ENCODE measurements at places on chromosomes 12 and 14.

DNA sequence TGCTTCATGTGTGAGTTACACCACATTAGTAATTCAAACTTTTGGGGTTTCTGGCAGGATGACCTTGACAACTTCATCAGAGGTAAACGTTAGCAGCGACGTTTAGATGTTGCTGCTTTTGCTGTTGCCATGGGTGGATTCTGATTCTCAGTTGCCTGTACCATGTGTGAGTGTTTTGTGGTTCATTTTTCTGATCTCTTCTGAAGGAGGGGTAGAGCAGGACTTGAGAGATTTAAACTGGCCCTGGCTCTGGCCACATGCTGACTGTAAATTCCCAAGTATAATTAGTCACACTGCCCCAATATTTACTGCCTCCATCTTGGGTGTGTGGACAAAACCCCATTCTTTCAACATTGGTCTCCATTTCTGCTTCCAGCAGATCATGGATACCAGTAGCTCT lies 110.4 kb downstream of the ETV6 start:
- DNase-seq, result peak; percentile 17

DNA sequence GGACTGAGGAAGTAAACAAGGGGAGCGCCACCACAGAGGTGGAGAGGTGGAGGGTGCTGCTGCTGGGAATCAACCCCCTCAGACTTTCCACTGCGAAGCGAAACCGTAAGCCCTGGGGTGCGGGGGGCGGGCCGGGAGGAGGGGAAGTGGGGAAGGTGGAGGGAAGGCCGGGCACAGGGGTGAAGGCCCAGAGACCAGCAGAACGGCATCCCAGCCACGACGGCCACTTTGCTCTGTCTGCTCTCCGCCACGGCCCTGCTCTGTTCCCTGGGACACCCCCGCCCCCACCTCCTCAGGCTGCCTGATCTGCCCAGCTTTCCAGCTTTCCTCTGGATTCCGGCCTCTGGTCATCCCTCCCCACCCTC lies at the start of gene LAG3:
LAG3 (plus strand) TSS at position 190 of the 365 bp plus-strand sequence. CDS start 333 bp downstream, outside the sequence.
- DNase-seq, result no peak

DNA sequence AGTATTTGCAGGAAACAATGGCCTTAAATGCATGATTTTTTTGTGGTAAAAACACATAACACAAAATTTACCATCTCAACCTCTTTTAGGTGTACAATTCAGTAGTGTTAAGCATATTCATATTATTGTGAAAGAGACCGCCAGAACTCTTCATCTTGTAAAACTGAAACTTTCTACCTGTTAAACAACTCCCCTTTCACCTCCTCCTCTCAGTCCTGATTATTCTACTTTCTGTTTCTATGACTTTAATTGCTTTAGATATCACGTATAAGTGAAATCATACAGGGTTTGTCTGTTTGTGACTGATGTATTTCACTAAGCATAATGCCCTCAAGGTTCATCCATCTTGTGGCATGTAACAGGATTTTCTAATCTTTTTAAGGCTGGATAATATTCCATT lies 353.4 kb downstream of the ADAMTS20 start:
- no peak for DNase-seq

DNA sequence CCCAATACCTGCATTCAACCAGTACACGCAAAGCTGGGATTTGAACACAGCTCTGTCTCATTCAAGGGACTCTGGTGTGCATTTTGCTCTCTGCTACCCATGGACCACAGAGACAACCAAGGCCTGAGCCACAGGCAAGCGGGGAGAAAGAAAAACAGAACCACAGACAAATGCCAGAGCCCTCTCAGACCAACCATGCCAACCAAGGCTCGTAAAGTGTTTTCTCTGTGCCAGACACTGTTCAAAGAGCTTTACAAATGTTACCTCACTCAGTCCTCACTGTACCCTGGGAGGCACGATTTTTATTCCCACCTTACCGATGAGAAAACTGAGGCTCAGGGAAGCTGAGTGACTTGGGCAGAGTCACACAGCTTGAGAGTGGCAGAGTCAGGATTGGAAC lies 32.4 kb upstream of the EML1 start:
- no peak for DNase-seq

DNA sequence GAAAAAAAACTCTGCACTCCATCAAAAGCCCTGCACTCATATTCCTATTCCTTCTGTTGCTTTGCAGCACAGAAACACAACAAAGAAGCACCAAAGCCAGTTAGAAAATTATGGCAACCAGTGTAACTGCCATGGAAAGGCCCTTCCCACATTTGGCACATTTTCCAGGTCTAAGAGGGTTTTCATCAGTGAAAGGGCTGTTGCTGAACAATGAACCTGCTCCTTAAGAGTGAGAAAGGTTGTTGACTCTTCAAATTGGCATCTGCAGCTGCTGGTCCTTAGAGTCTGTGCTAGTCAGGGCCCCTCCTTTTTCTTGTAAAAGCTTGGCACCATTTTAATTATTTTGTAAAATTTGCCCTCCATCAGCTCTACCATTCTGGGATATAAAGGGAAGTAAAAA lies 378.7 kb upstream of the KITLG start:
- no peak for DNase-seq

- DNase-seq, result no peak
These were observed 44.8 kb upstream of the TBX5 start for GRCh38 chr12:114450515-114451300.

GRCh38 chr12:19220205-19220604 lies 90.7 kb downstream of the PLEKHA5 start:
- DNase-seq, result peak; percentile 88

DNA sequence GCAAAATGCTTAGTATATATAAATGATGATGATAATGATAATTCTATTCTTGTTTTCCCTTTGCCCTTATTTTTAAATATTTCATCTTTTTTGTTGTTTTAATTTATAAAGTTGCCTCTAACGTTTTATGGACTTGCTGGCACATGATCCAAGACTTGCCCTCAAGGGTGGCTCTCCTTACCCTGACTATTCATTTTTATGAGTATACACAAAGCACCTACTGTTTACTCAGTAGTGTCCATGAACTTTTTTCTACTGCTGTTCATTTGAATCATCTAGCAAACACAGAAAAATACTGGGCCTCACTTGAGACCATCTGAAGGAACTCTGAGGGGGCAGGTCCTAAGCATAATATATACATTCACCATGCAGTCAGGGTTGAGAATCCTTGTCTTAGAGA lies 276.2 kb downstream of the AACS start:
- no peak for DNase-seq

GRCh38 chr14:35818346-35819115 lies 7.6 kb upstream of the BRMS1L start:
- DNase-seq, result peak; percentile 52

DNA sequence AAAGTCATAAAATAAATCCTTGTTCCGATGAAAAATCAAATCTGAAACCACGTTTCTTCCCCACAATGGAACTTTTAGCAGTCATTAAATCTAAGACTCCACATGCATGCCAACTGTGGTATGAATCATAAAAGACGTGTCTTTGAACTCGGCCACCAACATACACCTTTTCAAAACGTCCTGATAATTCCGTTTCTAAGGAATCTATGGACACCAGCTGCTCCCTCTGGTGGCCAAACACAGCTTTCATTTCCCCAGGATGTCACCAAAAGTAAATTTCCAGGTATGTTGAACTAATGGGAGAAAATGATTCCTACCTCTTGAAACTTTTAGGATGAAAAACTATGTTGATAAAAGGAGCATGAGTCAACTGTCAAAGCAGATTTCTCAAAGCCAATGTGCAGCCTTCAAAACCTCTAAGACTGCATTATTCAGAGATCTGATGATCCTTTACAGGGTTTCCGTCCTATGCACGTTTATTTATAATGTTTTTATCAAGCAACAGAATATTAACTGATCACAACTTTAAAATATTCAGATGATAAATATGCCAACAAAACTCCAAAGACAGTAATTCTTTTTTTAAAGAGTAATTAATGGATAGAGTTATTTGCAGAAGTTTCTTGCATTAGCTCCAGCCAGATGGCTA lies 96.2 kb downstream of the CIT start:
- peak; percentile 52 for DNase-seq

- DNase-seq, result no peak
These were observed 1.5 kb upstream of the NOXRED1 start for GRCh38 chr14:77424862-77425261.

DNA sequence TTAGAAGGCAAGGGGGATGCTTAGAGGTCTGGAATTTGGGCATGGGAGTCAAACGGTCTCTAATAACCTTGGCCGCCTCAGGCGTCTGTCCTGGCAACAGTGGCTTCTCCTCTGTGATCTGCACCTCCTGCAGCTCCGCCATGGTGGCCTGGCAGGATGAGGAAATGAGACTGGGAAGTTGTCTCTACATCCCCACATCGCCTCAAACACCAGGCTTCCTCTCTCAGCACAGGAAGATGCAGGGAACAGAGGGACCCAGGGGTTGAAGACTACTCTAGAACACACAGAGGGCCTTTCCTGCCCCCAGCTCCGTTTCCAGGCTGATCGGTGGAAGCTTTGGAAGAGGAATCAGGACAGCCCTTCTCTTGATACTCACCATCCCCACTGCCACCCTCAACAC lies 1.7 kb downstream of the NDRG2 start:
- DNase-seq, result no peak

GRCh38 chr12:131896811-131897270 lies 2.4 kb downstream of the ULK1 start:
- DNase-seq, result no peak

GRCh38 chr12:12282761-12283425 lies 16.0 kb upstream of the LRP6 start:
- DNase-seq, result peak; percentile 84

GRCh38 chr14:98900798-98901197 lies 371.2 kb downstream of the BCL11B start:
- no peak for DNase-seq

- no peak for DNase-seq
These were observed 41.3 kb upstream of the SYCP3 start for GRCh38 chr12:101780599-101780998.

DNA sequence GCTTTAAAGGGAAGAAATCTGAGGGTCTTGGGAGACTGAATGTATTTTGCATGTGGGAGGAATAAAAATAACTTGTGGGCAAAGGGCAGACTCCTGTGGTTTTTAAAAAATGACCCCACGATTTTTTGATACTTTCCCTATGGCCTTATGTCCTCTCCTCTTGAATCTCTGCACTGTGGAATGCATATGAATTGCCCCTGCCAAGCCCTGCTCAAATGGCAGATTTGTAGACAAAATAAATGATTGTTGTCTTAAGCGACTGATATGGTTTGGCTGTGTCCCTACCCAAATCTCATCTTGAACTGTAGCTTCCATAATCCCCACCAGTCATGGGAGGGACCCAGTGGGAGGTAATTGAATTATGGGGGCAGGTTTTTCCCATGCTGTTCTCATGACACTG lies 223.8 kb downstream of the DACT1 start:
- DNase-seq, result no peak

DNA sequence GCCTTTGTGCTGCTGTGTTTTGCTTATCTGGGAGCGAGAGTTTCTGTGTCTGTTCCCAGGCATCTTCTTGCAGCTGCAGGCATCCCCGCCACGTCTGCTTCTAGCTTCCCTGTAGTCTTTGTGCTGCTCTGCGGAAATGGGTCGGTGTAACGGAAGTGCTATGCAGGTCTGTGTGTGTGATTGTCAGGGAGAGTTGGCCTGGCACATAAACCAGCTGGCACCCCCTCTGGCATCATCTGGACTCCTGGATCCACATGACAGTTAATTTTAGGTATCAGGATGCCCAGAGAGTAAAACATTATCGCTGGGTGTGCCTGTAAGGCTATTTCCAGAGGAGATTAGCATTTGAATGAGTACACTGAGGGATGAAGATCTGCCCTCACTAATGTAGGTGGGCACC lies 9.4 kb upstream of the OASL start:
- DNase-seq, result no peak

DNA sequence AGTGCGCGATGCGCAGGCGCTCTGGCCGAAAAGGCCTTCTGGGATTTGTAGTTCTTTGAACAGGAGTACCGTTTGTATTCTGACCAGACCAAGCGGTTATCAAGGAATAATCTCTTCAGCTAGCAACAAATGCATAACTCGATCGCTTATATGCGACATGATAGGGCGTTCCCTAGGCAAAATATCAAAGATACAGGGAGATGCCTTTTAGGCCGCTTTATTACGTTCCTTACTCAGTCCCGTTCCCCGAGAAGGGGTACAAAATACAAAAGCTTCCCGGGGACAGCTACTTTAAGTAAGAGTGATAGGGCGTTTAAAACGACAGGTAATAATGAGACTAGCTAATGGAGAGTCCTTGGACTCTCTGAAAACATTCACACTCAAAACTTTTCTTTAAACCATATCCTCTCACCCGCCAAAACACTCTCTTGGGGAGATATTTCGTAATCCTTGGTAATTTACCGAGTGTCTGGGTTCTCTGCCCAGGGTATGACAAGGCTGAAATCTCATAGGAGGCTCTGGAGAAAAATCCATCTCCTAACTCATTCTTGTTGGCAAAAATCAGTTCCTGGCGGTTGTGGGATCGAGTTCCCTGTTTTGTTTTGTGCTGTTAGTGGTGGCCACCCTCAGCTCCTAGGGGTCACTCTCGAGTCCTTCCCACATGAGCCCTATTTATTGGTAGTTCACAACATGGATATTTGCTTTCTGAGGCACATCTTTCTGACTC lies 412 bp upstream of the SNW1 start:
- DNase-seq, result peak; percentile 92

GRCh38 chr12:11563785-11564739 lies 85.4 kb upstream of the ETV6 start:
- no peak for DNase-seq

- DNase-seq, result no peak
These were observed 35.4 kb downstream of the SLC38A1 start for GRCh38 chr12:46233423-46233822.

DNA sequence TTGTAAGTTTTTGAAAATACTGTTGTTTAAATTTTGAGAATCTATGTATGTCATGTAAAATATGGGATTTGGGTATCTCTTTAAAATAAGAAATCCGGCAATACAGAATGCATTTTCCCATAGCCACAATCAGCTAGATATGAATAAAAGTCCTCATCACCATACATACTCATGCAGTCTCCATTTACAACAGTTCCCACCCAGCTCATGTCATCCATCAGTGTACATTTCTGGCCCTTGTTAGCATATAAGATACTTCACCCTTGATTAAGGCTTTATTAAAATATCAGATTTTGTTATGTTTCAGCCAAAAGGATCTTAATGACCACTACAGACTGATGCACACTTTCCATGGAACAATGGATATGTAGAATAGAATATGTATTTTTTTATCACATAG lies 218.0 kb downstream of the DPY19L2 start:
- no peak for DNase-seq

GRCh38 chr12:109467978-109468676 lies 9.0 kb downstream of the KCTD10 start:
- no peak for DNase-seq

DNA sequence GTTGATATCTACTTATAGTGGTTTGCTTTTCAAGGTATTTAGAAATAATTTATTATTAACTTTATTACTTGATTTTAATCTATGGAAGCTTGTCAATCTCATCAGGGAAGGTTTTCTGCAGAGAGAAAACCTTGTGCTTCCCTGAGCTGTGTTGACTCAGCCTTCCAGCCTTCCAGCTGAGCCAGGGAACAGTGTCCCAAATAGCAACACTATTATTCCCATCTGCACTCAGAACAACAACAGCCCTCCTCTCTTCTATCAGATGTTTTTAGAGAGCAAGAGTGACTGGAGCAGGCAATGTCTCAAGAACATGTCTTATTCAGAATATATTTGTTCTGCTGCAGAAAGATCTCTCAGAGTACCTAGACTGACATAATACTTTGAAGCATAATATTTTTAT lies 389.9 kb upstream of the GARIN6 start:
- DNase-seq, result no peak

GRCh38 chr12:53500776-53501614 lies at the start of gene TARBP2:
Gene TARBP2 (plus strand): TSS chr12:53501283. CDS start chr12:53501409, 126 bp downstream.
- peak; percentile 100 for DNase-seq

- DNase-seq, result no peak
These were observed 469.2 kb downstream of the DIO2 start for GRCh38 chr14:79742142-79742541.
